ENCODE measurements at places on chromosomes 4 and X.

- no peak for DNase-seq
Measured at GRCh38 chr4:122249357-122249756, 97.2 kb downstream of the BLTP1 start.

DNA sequence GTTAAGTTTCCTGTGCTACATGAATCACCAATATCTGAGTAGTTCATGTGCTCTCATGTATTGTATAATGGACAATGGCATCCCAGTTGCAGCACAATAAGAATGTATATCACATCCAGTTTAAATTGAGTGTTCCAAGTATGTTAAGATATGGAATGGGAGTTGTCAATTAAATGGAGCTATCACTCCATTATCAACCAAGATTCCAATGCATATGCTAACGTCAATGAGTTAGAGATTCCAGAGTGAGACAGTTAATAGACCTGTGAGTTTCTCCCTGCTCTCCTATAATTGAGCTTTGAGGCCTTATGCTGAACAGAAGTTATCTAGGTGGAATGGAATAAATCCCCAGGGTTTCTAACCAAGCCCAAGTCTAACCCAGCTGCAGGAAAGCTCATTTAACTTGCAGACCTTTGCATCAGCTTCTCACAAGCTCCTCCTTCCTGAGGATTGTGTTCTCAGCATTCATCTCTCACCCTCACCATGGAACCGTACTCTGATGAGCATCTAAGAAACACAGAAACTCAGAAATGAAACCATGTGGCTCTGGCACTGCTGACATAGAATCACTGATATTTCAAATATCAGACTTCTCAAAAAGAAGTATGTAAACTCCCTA is 84.8 kb downstream of the TIGD2 start:
- DNase-seq, result no peak

DNA sequence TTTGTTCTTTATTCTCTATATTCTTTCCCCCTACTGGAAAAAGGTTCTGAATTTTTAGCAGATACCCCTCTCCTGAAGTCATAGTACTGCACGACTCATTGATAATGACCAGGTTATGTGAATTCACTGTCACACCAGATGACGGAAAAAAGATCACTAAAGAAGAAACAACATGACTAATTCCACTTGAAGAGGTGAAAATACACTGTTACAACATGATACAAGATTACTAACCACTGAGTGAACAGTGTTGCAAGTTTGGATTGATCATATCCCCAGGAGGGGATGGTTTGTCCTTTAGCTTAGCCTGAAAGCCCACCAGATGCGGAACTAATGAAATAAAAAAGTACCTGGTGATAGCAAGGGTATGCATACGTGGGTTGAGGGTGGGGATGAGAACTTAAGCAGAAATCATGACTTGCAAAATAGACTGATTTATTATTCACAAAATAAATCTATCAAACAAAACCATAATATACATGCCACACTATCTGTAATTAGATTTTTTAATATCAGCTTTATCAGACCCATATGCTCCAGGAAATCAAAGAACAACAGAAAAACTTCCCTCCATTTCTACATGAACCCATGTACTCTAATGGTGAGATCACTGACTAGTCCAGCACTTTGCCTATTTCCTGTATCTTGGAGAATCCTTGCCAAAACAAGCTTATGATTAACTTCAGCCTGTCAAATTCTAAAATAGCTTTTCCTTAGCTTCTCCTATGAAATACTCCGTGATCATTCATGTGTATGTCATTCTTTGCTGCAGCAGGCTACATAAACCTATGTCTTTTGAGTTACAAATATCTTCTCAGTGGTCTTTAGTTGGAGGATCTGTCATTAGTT is 257.4 kb upstream of the AGA start:
- no peak for DNase-seq

- no peak for DNase-seq
Measured at GRCh38 chrX:114152130-114152529, 431.8 kb upstream of the HTR2C start.

DNA sequence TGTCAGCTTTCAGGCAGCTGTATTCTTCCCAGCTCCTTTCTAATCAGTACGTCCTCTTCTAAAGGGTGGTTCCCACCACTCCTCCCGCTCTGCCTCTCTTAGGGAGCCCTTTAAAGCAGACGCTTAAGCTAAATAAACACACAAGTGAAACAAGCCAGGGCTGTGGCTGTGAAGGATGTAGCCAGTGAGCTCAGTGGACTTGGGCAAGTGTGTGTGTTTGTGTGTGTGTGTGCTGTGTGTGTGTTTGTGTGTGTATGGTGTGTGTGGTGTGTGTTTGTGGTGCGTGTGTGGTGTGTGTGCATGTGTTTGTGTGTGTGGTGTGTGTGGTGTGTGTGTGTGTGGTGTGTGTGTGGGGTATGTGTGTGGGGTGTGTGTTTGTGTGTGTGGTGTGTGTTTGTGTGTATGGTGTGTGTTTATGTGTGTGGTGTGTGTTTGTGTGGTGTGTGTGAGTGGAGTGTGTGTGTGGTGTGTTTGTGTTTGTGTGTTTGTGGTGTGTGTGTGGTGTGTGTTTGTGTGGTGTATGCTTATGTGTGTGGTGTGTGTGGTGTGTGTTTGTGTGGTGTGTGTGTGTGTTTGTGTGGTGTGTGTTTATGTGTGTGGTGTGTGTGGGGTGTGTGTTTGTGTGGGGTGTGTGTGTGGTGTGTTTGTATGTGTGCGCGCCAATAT is 283.3 kb downstream of the PTTG2 start:
- DNase-seq, result no peak

DNA sequence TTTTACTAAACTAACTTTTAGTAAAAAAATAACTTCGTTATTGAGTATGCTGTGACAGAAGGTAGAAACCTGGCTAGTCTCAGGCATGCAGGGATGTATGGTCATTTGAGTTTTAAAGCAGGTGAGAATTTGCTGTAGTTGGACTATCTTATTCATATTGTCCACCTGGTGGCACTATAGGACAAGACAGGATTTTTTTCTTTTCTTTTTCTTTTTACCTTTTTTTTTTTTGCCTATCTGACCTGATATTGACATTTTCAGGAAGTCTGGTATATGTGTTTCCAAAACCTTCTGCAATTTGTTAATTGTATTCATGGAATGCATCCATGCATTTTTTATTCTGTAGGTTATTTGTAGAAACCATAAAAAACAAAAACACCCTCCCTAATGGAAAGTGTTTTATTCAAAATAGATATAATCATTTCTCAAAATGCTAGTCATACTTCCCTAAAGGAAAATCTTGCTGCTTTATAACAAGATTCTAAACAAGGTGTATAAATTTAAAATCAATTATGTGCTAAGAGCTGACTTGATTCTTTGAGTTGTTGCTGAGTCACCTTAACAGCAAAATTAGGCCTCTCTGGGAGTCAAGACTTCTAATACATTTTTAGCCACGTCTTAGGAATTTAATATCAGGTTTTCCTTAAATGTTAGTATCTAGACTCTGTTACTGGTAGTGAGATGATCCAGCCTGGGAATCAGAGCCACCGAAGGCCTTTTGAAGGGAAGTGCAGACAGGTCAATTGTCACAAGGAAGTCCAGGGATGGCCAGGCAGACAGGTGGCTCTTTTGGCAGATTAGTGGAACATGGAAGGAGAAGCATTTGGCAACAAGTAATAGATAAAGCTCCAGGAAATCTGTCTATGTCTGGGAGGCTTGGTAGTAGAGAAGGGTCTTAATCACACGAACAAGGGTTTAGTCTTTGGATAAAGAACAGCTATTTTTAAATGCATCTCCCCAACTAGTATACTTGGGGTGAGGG is 201.3 kb upstream of the GNPDA2 start:
- no peak for DNase-seq

DNA sequence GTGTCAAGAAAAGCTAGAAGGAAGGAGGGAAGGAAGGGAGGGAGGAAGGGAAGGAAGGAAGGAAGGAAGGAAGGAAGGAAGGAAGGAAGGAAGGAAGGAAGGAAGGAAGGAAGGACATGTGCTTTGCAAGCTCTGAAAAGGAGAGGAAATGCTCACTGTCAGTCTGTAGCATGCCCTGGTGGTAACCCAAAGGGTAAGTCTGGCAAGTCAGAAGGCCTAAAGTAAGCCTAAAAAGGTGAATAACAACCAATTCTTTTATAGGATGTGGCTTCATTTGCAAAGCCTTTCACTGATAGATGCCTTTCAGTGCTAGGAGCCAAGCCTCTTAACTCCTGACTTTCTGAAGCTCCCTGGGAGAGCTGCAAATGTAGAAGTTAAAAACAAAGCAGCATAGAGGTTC is 542.6 kb downstream of the CFAP47 start:
- no peak for DNase-seq

DNA sequence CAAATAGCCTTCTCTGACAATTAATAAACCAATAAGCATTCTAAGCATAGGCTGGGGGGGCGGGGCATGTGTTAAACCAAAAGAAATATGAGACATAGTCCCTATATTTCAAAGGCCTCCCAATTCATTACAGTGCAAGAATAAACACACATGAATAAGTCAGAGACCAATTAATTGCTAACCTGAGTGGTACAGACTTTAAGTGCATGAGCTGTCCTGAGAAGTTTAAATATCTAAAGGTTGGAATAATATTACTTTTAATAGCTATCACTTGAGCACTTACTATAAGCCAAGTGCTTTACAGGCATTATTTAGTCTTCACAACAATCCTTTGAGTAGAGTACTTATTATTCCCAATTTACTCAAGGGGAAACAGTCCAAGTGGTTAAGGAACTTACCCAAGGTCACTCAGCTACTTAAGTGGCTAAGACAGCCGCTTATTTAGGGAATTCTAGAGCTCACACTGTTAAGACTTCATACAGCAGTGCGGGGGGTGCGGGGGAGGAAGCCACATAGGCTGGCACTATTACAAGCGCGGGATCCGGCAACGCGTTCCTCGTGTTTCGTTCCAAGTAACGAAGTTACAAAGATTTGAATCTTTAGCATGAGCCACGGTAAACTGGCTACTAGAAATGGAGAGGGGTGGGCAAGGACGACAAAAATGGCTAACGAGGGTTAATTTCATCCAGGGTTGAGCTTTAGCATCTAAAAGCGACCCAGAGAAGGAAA is 1.4 kb downstream of the THOC2 start:
- no peak for DNase-seq

DNA sequence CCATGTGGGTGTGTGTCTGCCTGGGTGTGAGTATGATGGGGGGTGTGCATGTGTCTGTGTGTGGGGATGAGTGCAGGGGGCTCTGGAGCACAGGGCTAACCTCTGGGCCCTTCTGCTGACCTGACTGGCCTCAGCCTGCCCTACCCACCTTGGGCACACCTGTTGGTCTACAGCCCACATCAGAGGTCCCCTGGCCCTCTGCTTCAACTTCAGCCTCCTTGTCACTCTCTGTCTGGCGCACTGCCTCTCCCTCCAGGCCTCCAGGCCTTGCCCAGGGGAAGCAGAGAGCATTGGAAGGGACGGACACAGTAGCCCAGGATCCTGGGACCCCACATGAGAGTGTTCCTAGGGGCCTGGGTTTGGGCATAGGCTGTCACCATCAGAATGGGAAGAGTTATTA is 115.4 kb downstream of the EFNB1 start:
- DNase-seq, result no peak

DNA sequence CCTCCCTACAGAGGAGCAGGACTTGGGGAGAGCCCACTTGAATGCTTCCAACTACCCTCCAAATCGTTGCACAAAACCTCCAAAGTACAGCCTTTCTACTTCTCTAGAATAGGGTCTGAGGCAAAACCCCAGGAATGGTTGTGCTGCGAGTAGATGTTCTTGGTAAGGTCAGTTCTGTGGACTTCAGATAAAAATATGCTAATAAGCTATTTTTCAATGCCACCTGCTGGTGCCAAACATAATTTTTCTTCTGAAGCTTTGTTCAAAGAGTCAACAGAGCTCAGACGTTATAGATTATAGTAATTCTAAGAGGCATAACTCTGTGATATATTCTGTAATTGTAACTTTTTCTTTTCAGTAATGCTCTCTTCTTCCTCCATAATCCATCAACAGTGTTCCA is 425.7 kb downstream of the GPAT3 start:
- no peak for DNase-seq

GRCh38 chrX:149504226-149504914 is 736 bp downstream of the IDS start:
- peak; percentile 35 for DNase-seq

GRCh38 chr4:34372815-34373214 is 1871.5 kb downstream of the ARAP2 start:
- no peak for DNase-seq

DNA sequence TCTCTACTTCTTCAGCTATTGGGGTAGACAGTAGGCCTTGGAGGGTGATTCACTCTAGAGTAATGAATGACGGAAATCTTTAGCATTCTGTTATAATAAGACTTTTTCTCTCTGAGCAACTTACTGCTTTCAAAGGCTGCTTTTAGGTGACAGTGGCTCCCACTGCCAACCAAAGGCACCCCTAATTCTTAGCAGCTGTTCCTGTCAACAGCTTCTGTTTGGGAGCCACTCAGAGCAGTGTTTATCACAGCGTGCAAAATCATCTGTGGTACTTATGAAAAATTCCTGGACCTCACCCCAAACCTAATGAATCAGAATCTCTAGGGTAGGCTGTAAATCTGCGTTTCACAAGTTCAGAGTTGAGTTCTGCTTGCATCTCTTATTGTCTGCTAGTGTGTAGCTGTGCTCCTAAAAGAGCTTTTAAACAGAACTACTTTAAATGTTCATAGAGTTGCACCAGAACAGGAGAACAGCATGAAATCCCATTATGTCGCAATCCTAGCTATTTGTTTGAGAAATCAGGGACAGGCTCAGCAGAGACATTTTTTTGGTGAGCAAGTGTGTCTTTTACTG is 52.8 kb upstream of the POU4F2 start:
- DNase-seq, result no peak

GRCh38 chr4:77820649-77821561 is 1.7 kb upstream of the CNOT6L start:
- DNase-seq, result no peak

DNA sequence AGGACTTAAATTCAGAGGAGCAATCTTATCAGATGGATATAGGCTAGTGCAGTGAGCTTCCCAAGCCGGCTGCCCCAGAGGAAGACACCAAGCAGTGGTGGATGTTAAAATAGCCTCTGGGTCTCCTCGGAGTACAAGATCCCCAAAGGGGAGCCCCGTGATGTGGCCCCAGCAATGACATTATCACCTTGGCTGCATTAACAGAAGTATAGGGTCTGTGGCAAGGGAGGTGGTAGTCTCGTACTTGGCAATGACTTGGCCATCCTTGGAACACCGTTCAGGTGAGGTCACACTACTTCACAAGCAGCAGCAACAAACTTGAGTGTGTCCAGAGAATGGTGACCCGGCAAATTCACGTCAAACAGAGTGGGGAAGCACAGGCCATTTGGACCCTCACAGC is 67.8 kb downstream of the PSAPL1 start:
- no peak for DNase-seq

All from endothelial cell (in vitro differentiated cells).